Activated CD4-positive, alpha-beta memory T cell treated with anti-CD3 and anti-CD28 coated beads for 36 hours (primary cell): ENCODE measurements at places on chromosomes 1 and 21.

GRCh38 chr1:8462371-8462892 lies 144.5 kb downstream of the SLC45A1 start:
- no peak for DNase-seq

DNA sequence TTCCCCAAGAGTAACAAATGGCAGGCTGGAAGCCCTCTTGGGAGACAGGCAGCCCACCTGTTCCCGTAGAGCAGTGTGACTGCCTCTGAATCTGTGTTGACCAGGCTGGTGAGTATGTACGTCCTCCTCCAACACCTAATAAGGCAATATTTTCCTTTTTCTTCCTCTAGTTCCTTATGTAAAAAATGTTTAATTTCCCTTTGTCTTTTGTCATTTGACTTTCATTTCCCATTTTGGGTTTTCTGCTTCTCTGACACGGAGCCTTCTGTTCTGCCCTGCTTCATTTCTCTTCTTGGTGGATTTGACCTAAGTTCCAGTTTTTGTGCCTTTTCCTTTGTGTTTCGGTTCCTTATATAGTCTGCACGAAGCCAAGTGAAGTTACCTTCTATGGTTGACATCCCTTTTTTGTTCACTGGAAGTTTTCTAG lies 65.8 kb upstream of the ATF3 start:
- DNase-seq: no peak

DNA sequence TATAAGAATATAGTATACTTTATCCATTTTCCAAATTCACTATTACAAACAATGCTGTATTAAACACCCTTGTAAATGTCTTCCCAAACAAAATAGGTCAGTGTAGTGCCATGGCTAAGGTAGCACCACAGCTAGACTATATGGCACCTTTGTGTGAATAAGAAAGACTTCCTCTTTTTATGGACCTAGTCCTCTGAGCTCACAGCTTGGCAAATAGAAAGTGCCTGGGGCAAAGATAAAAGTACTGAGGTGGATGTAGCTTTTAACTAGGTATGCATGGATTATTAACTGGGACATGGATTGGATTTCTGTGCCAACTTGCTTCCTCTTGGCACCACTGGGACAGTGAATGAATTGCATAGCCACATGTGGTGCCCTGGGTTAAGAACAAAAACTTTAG lies 25.0 kb downstream of the HRNR start:
- DNase-seq: no peak

- DNase-seq: no peak
These were observed 44.4 kb downstream of the TRMT1L start for GRCh38 chr1:185112356-185112755.

DNA sequence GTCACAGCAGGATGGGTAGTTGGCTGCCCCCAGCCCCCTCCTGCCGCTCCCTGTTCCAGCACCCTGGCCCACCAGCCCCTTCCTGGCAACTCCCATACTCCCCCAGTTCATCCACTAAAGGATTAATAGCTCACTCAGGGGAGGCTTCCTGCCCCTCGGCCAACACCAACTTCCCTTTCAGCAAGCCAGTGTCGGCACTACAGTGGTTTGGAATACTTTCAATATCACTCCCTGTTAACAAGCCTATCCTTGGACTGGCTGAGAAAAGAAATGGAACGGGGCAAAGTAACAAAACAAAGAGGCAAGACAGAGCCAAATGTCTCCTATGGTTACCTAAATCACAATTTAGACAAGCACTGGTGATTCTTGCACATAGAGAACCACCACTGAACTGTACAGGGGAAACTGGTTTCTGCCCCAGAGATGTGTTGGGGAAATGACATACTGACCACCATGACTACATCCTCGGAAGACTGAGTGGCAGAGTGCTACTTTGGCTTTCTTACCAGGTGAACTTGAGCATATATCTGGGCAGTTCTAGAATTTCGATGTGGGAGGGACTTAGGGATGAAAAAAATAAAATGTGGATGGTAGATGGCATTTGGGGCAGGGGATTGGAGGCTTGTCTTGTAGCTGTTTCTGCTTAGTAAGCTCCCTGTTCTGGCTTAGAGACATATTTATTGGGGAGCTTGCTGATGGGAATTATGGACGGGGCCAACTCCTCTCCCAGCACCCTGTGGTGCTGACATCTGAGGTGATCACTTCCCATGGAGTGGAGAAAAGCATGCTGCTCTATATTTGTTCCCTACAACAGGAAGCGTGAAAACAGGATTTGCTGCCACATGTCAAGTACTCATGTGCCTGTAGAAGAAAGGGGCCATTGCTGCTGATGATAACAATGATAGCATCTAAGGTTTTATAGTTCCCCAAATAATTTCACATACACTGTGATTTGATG lies 7.1 kb upstream of the CAPN2 start:
- no peak for DNase-seq
